ENCODE measurements at places on chromosomes 2 and 18. TPM values are rescaled to one million over a fixed set of nuclear protein-coding genes. Genes with fewer than 3 reads are reported as not detected.

The AQP4 gene
- not detected for total RNA-seq

The TRABD2A gene
- total RNA-seq, result 0.21 TPM

DNA sequence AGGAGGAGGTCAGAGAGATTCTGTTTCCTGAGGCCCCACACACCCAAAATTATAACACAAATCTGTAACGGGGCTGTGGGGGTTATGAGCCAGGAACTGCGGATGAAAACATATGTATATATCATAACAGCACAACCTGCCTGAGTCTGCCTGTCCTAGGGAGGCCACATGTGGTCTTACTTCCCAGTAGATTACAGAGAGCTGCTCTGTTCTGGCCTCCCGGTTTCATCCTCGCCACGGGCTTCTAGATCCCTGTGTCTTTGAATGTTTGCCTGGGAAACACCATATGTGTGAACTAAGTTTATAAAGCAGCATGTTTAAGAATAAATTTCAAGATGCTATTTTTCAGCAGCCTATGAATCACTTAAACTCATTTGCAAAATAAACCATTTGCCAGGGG is 124.0 kb downstream of the TMEM200C start:
- no peak overlapping the region for H3K27ac ChIP-seq
- no peak for DNase-seq
- H3K27me3 ChIP-seq, result peaks cover 2% of the 10 kb centered on the region
- no peak overlapping the region for H3K4me3 ChIP-seq

DNA sequence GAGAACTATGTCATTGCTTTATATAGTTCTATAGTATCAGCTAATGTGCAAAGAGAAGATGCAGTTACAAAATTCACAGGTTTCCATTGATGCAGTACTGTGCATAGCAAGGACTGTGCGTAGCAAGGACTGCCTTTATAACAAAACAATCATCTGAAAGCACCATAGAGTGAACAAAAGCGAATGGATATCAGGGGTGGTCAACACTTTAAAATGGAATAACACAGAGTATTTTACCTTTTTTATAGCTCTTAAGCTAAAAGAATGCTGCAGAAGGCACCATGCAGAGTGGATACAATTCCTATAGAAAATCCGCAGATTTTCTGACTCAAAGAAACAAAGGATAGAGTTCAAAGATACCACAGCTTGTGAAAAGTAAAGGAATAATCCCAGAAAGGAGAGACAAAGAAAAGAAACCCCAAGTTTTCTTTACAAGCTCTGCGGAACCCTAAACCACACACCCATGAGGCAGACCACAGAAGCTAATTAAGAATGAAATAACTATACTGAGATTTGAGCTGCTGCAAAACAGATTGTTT is 229.9 kb upstream of the DTNA start:
- no peaks in the 10 kb centered on the region for H3K36me3 ChIP-seq
- H3K27me3 ChIP-seq, result peaks cover 52% of the 10 kb centered on the region
- no peak overlapping the region for H3K27ac ChIP-seq
- no peak overlapping the region for H3K4me3 ChIP-seq
- DNase-seq, result no peak

The SLC30A3 gene
- not detected for total RNA-seq

- H3K4me1 ChIP-seq, result no peaks in the 10 kb centered on the region
- no peak for DNase-seq
- H3K36me3 ChIP-seq, result no peaks in the 10 kb centered on the region
- H3K4me3 ChIP-seq, result no peak overlapping the region
These were observed 776.8 kb upstream of the SOX11 start for GRCh38 chr2:4915357-4915756.

DNA sequence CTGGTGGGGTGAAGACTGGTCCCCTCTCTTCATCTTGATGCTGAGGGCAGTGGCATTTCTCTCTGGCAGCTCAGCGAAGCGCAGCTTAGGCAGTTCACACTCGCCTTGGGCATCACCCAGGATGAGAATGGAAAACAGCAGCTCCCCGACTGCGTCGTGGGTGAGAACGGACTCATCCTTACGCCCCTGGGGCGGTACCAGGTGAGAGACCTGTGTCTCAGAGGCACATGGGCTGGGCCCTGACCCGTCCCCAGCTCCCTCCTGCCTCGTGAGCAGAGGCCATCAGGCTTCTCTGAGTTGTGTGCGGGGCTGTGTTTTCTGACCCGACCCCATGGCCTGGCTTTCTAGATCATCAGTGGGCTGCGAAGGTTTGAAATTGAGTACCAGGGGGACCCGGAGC is 8.2 kb upstream of the CCDC74A start:
- H3K4me1 ChIP-seq, result no peaks in the 10 kb centered on the region
- H3K27ac ChIP-seq, result no peak overlapping the region
- no peak for DNase-seq
- no peak overlapping the region for H3K4me3 ChIP-seq
- no peaks in the 10 kb centered on the region for H3K27me3 ChIP-seq
- peaks cover 9% of the 10 kb centered on the region for H3K36me3 ChIP-seq
